ENCODE measurements at places on chromosomes 7 and 10.
A peak's percentile ranks its signal among the peaks of the same experiment; 100 is the strongest.

DNA sequence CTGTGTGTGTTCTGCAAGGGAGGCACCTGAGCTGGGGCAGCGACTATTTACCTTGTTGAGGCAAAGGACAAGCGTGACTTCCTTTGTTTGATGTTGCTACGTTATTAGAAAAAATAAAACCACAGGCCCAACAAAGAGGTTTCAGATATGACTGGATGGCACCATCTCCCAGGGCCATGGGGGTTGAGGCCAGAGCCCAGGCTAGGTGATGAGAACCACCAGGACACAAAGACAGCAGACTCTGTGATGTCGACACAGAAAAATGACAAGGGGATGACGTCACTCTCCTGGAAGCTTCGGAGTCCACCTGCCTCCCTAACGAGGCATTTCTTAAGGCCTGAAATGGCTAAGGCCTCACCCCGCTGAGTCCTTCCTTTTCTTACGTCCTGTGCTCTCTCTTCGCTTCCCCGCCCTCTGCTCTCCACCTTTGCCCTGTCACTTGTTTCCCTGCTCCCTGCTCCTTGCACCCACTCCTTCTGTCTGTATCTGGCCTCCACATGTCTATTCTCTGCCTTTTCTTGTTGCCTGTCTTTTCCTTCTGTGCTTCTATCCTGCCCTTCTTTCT, 83.0 kb upstream of the ADRB1 start:
- DNase-seq: peak; percentile 26

DNA sequence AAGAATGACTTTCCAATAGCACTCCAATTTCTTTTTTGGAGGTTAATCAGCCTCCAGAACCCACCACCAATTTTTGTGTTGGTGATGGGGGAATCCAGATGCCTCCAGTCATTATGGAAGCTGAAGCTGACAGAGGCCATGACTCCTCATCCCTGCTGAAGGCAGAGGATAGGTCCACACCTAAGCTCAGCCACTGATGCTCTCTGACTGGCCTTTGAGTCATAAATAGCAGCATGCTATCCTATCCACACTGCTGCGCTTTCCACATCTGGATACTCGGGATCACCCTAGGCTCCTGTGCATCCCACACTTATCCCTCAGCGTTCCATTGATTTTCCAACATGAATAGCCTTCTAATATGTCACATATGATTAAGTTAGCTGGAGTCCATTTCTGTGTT, 124.2 kb downstream of the TES start:
- no peak for DNase-seq

DNA sequence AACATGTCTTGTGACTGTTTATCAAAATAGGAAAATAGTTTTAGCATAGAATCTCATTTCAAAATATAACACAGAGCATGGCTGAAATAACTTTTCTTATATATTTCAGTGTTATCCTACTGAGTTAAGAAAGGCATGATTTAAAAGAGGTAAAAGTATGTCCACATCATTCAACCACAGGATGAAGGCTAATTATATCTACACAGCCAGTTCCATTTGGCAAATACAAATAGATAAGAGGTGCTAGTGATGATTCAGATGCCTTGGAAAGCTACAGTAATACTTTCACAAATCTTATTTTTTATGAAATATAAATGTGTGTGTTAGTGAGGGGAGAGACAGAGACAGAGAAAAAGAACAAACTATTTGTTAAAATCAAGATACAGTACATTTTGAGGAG, 42.9 kb upstream of the PCDH15 start:
- DNase-seq: no peak

- peak; percentile 4 for DNase-seq
These were observed 37.0 kb upstream of the EGR2 start for GRCh38 chr10:62852961-62853702.

- DNase-seq: no peak
These were observed 91.5 kb upstream of the PDE1C start for GRCh38 chr7:32161708-32162107.

- no peak for DNase-seq
These were observed at the start of gene AP3M1 for GRCh38 chr10:74150204-74150989. Gene AP3M1, minus strand, starts transcription at chr10:74150828. Its CDS starts 12,449 bp downstream, at chr10:74138379.

- no peak for DNase-seq
These were observed 212.5 kb downstream of the ADAM12 start for GRCh38 chr10:126175641-126176262.

DNA sequence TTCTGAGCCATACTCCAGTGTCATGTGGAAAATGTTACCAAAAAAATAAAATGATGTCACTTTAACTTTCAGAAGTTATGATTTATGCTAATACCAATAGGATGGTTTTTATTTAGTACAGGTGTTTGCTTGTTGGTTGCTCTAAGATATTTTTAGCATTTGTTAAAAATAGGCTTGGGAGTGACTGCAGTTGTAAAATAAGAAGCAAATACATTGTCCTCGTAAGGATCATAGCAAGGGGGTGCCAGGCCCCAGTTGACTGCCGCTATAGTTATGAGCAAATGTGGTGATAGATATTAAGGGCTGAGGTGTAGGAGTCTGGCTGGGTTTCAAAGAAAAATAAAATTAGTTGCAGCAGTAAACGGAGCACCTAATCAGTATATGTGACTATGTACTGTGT, 354.4 kb upstream of the BMPER start:
- DNase-seq: no peak

DNA sequence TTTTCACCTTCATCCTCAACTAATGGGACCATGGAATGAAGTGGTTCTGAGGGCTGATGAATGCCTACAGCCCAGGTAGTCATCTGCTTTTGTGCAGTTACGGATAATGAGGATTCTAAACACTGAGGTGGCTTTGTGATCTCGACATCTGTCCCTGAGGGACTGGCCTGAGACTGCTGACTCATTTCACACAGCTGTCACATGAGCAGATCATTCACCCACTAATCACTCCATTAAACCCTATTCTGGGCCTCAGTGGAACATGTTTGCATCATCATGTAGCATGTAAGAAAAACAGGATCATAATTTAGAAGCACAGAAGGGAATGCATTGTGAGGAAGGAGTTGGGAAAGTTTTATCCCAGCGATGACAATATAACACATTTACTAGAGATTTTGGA, 79.4 kb upstream of the FEZF1 start:
- DNase-seq: no peak

DNA sequence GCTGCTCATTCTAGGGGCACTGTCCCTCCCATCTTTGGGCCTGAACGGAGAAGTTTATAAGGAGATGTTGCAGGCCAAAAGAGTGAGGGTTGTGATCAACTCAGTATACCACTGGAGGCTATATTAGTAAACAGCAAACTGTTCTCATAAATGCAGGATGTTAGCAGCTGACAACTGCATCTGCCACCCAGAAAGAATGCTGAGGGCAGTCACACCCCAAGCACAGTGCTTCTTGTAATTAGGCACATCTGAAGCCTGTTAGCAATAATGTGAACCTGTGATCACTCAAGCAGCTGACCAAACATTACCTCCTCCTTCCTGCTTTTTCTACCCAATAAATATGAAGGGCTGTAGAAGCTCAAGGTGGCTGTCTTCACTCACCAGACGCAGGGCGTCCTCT, 38.4 kb upstream of the ZNF138 start:
- DNase-seq: no peak

DNA sequence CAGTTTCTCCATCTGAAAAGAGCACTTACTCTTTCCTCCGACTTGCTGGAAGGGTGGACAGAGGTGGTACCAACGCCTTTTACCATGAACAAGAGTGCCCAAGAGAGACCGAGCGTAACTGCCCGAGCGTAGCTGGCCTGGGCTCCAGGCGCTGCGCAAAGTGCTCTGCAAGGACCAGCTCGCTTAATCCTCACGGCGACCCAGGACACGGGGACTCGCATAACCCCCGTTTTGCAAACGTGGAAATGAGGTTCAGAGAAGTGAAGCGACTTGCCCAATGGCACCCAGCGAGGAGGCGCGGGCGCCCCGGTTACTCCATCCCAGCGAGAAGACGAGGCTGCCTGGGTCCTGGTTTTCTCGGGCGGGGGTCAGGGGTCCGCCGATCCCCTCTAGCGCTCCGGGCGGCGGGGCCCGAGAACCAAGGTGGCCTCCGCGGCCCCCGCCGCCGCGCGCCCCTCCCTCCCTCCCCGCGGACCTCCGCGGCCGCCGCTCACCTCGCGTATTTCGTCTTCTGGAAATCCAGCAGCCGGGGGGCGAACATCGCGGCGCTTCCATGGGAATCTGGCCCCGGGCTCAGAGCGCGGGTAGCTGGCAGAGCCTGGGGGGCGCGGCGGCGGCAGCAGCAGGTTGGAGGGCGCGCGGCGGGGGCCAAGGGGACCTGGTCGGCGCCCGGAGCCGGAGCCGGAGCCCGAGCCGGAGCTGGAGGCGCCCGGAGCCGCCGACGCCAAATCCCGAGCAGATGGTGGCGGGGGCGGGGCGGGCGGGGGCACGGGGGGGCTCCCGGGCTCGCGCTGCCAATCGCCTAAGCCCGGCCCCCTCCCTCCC, at the start of gene MMD2:
Gene MMD2, minus strand, starts transcription at position 711 of the 825 bp plus-strand sequence. Its CDS starts 170 bp downstream, at position 541.
- no peak for DNase-seq

DNA sequence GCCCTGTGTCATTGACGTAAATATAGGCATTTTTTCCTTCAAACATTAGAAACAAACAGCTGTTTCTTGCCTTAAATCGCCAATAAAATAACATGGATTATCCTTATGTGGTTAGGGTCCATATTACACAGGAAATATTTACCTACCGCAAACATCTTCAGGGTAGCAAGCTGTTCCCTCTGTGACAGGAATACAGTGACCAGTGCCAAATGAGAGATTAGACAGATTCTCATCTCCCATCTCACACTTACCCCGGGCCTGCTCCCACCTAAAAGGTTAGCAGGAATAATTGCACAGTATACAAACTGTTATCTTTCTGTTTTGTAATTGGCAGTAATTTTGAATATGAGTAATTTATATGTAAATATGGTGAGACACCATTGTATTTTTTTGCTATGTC, 16.5 kb downstream of the MKI67 start:
- no peak for DNase-seq

DNA sequence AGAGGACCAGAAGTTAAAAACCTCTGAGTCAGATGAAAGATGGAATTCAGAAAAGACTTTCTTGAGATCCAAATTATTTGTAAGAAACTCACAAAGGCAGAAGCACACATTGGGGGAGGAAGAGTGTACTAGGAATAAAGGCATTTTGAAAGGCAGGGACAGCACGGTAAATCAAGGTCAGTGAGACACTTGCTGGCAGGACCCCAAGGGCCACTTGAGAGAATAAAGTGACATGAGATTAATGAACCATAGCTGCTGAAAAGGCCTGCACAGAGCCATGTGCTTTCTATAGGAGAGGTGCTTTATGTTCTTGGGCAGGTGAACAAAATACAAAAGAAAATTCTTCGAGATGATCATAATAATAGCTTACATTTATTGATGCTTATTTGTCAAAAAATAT, 929.9 kb upstream of the MBL2 start:
- no peak for DNase-seq

- no peak for DNase-seq
These were observed 2.0 kb upstream of the KIAA1217 start for GRCh38 chr10:24206926-24207325.

DNA sequence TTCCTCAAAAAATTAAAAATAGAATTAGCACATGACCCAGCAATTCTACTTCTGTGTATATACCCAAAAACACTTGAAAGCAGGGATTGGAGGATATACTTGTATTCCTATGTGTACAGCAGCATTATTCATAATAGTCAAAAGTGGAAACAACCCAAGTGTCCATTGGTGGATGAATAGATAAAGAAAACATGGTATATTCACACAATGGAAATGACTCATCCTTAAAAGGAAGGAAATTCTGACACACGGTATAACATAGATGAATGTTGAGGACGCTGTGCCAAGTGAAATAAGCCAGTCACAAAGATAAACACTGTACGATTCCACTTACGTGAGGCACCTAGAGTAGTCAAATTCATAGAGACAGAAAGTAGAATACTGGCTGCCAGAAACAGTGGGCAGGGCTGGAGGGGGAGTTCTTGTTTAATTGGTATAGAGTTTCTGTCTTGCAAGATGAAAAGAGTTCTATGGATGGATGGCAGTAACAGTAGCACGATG, 26.6 kb upstream of the KAT6B start:
- DNase-seq: no peak

DNA sequence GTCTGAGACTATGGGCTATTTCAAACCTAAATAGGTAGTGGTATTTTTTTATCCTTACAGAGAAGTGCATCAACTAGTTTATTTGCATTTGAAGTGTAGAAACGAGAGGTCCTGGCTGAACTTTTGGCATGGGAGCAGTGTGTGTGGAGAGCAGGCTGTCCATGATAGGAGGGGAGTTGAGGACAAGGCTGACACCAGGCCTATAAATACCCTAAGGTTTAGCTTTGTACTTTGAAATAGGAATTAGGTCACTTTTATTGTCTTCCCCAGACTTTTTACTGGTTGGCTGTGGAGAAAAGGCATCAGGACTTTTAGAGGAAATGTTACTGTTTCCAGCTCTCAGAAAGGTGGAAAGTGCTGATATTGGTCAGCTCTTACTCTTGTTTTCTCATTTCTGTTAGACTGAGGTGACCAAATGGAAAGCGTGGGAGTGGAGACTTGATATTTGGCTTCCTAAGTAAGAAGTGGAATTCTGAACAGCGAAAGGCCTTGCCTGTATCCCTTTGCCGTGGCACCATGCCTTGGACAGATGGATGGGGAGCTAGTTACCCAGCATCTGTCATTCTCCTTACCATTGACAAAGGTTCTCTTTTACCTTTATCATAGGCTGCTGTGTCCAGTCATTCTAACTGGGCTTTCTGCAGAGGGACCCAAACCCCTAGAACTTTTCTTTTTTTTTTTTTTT, 46.0 kb downstream of the GBF1 start:
- DNase-seq: no peak

GRCh38 chr10:112520914-112521313, 73.9 kb downstream of the VTI1A start:
- no peak for DNase-seq

DNA sequence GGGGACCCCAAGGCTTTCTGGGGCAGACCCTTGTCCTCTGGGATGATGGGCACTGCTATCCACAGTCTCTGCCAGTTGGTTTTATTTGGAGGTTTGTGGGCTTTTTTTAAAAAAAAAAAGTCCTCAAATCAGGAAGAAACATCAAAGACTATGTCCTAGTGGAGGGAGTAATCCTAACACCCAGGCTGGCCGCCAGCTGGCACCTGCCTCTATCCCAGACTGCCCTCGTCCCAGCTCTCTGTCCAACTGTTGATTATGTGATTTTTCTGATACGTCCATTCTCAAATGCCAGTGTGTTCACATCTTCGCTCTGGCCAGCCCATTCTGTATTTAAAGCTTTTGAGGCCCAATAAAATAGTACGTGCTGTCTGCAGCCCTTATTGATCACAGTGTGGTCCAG, 61.0 kb upstream of the LRRC4 start:
- DNase-seq: no peak

GRCh38 chr10:25753776-25754175, 180.3 kb upstream of the MYO3A start:
- DNase-seq: peak; percentile 56

DNA sequence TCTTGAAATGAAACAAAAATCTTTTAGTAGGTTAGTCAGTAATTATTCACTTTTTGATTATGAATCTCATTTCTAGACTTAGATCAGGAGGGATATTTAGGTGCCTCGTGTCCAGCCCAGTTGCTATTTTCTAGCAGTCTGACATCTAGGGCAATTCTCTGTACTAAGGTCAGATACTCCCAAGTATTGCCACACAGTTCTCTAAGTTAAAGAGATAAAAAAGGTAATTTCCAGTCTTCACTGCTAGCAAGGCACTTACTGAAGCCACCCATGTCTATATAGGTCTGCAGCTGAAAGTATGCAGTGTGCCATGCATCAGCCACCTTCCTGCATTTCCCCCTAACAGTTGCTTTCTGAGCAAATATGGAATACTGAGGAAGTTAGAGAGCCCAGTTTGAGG, 83.4 kb downstream of the PON1 start:
- no peak for DNase-seq

GRCh38 chr10:103265717-103266329, 11.1 kb upstream of the INA start:
- DNase-seq: no peak
